ENCODE measurements at places on chromosomes 13 and 19.

- no peak overlapping the region for H3K4me3 ChIP-seq
- no peaks in the 10 kb centered on the region for H3K36me3 ChIP-seq
- no peaks in the 10 kb centered on the region for H3K27me3 ChIP-seq
- H3K4me1 ChIP-seq = no peaks in the 10 kb centered on the region
Observed at GRCh38 chr13:31982540-31982939, 49.0 kb upstream of the FRY start.

DNA sequence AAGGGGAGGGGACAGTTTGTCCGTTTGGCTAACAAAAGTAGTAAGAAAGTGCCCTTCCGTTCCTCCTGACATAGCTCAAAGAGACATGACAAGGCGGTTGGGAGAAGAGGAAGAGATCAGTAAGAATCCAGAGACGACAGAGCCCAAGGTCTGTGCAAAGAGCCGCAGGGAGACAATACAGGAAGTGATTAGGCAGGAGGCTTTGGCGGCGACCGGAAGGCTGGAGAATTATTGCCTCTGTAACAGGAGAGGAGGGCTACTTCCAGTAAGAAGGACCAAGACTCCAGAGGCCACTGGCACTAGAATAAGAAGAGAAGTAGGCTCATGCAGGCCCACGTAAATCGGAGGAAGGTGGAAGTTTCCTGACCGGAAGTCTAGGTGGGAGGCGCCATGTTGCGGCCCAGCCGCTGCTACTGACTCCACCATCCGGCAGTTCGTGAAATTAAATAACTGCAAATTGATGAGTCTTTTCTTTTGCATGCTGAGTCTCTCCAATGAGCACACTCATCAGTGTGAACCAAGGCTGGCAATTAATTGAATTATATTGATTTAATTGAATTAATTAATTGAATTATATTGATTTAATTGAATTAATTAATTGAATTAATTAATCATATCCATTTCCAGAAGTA, 9.9 kb downstream of the RFX2 start:
- no peak overlapping the region for H3K27ac ChIP-seq
- peak; percentile 38 for DNase-seq
- no peaks in the 10 kb centered on the region for H3K4me1 ChIP-seq

DNA sequence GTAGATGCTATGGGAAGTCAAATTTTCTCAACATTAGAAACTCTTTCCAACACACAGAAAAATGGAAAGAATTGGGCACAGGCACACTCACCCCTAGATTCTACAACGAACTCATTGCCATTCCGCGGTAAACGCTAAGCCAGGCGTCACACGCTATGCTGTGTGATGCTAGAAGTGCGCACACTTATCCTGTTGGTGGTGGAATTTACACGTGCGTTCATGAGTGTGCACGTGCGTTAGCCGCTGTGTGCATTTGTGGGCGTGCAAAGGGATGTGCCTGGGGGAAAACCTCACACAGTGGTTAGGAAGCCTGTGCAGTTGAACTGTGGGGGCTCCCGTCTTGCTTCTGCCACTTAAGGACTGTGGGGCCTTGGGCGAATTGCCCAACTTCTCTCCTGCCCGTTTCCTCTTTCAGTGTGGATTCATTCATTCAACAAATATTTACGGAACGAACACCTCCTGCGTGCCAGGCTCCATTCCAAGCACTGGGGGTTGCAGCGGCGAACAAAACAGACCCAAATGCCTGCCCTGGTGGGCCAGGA, 7.7 kb downstream of the NFILZ start:
- DNase-seq = no peak
- no peaks in the 10 kb centered on the region for H3K36me3 ChIP-seq
- H3K27ac ChIP-seq = no peak overlapping the region
- no peaks in the 10 kb centered on the region for H3K4me1 ChIP-seq

- H3K27ac ChIP-seq = no peak overlapping the region
- H3K4me1 ChIP-seq = no peaks in the 10 kb centered on the region
Observed at GRCh38 chr13:27744801-27745200, 47.5 kb upstream of the GSX1 start.

GRCh38 chr19:18700501-18701249, 17.2 kb downstream of the CRTC1 start:
- peak overlapping the region; percentile 76 for H3K27ac ChIP-seq
- no peaks in the 10 kb centered on the region for H3K36me3 ChIP-seq
- peak overlapping the region; percentile 71 for H3K4me3 ChIP-seq
- peaks cover 24% of the 10 kb centered on the region for H3K4me1 ChIP-seq
- H3K27me3 ChIP-seq = no peaks in the 10 kb centered on the region

DNA sequence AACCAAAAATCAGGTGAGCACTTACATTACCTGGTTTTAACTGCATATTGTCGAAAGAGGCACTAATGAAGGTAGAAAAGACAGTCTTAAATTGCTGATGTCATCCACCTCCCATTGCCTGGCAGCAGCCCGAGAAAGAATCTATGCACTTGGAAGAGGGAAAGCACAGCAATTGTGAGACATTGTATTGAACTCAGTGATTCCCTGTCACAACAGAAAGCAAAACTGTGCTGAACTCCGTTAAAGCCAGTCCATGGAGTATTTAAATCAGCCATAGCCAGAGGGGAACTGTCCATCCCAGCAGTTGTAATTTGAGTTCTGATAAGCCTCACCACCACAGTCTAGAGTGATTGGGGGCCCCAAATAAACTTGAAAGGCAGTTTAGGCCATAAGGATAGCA, 466.6 kb upstream of the PCDH9 start:
- H3K4me3 ChIP-seq = no peak overlapping the region
- H3K27me3 ChIP-seq = no peaks in the 10 kb centered on the region
- no peaks in the 10 kb centered on the region for H3K4me1 ChIP-seq
- DNase-seq = no peak
- H3K36me3 ChIP-seq = no peaks in the 10 kb centered on the region

DNA sequence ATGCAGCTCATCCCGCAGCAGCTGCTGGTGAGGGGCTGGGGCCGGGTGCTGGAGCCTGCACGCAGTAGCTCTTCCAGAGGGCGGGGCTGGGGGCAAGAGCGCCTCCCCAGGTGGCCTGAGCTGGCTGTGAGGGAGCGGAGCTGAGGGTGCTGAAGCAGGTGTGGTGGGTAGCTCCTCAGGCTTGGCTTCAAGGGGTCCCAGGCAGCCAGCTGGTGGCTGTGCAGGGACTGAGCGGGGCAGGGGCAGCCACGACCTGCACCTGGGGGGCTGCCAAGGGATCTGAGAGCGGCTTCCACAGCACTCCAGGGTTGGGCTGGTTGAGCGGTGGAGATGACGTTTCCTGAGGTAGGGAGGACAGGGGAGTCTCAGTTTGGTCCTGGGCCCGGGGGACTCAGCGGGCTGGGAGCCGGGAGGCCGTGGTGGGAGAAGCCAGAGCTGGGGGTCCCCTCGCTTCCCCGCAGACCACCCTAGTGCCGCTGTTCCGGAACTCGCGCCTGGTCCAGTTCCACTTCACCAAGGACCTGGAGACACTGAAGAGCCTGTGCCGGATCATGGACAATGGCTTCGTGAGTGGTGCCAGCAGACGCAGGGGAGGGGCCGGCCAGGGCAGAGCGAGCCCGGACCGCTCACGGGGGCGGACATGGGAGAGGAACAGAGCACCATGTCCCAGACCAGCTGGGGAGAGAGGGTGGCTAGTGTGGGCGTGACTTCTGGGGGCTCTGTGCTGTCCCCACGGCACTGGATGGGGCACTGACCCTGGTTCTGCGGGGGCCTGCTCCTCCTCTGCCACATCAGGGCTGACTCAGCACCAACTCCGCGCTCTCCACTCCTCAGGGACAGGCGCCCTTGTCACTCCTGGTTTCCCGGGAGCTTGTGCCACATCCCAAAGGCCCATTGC, 7.4 kb downstream of the PTOV1 start:
- no peaks in the 10 kb centered on the region for H3K4me1 ChIP-seq
- DNase-seq = no peak
- H3K36me3 ChIP-seq = peaks cover 86% of the 10 kb centered on the region

- H3K27me3 ChIP-seq = no peaks in the 10 kb centered on the region
- no peak for DNase-seq
- no peaks in the 10 kb centered on the region for H3K4me1 ChIP-seq
- no peak overlapping the region for H3K4me3 ChIP-seq
Observed at GRCh38 chr19:48540110-48540509, 11.9 kb upstream of the SULT2B1 start.

DNA sequence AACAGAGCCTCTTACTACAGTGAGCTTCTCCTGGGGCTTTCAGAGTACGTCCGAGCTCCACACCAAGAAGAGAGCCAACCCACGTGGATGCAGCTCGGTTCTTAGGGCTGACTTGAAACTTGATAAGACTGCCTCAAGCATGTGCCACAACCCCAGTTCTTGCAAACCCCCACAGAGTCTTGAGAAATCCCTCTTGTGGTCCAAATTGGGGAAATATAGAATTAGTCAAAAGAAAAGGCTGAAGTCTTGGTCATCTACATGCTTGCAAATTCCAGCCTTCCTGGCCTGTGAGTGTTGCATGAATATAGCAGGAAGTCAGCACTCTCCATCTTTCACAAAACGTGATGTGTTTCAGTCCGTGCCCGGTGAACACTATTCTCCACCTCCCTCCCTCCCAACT, 95.2 kb downstream of the GGACT start:
- no peaks in the 10 kb centered on the region for H3K27me3 ChIP-seq
- H3K27ac ChIP-seq = no peak overlapping the region
- no peak overlapping the region for H3K4me3 ChIP-seq
- DNase-seq = no peak
- no peaks in the 10 kb centered on the region for H3K4me1 ChIP-seq
- H3K36me3 ChIP-seq = no peaks in the 10 kb centered on the region

DNA sequence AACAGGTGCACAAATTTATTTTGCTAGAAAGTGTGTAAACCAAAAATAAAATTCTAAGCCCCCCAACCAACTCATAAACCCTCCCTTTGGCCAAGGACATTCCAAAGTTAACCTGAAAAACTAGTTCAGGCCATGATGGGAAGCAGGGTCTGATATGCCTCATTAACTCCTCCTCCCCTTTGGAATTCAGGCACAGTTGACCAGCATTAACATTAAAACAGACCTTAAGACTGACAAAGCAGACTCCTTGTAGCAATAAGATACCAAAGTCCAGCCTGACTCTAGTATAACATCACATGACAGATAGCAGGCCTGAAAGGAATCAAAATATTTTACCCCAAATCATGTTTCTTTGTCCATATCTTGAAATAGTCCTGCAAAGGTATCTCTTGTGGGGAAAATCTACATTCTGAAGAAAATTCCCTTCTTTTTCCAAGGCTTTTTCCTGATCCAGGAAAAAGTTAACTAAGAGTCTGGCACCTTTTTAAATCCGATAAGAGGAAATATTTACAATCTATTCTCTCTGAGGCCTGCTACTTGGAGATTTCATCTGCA, 19.7 kb downstream of the NEK5 start:
- H3K36me3 ChIP-seq = no peaks in the 10 kb centered on the region
- H3K4me3 ChIP-seq = no peak overlapping the region
- H3K27ac ChIP-seq = no peak overlapping the region
- no peaks in the 10 kb centered on the region for H3K4me1 ChIP-seq
- DNase-seq = no peak

GRCh38 chr13:85538957-85539356, 260.3 kb downstream of the SLITRK6 start:
- H3K4me1 ChIP-seq = no peaks in the 10 kb centered on the region
- DNase-seq = no peak
- H3K27me3 ChIP-seq = no peaks in the 10 kb centered on the region
- H3K27ac ChIP-seq = no peak overlapping the region

GRCh38 chr19:10881403-10882107, 10.2 kb downstream of the CARM1 start:
- no peaks in the 10 kb centered on the region for H3K4me1 ChIP-seq
- no peaks in the 10 kb centered on the region for H3K36me3 ChIP-seq
- H3K27ac ChIP-seq = no peak overlapping the region
- no peaks in the 10 kb centered on the region for H3K27me3 ChIP-seq

DNA sequence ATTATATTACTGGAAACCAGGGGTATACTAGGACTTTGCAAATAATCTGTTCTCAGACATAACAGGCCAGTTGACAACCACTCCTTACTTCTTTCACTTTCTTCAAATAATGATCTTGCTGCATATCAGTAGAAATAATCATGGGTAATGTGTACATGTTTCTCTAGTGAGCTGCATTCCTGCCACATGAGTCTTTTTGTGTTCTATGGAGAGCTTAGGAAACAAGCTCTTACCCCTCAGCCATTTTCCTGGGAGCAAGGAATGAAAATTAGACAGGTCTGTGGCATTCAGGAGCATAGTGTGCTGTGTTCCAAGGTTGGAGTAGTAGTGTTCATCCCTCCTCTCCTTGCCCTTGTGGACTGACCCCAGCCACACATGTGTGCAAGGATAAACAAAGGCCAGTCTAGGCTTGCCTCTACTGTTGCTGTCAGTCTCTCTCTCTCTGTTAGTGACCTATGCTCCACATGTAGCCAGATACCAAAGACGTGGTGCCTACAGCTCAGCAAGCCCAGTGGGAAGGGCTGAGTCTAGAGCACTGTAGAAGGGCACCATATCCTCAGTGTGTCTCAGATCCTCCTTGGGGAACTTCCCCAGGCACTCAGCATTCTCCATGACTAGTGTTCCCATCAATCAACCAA, 11.5 kb upstream of the OXGR1 start:
- no peaks in the 10 kb centered on the region for H3K27me3 ChIP-seq
- H3K36me3 ChIP-seq = no peaks in the 10 kb centered on the region
- no peaks in the 10 kb centered on the region for H3K4me1 ChIP-seq

GRCh38 chr13:110373617-110374016, 66.5 kb downstream of the COL4A2 start:
- H3K27ac ChIP-seq = no peak overlapping the region
- DNase-seq = no peak
- H3K36me3 ChIP-seq = no peaks in the 10 kb centered on the region

DNA sequence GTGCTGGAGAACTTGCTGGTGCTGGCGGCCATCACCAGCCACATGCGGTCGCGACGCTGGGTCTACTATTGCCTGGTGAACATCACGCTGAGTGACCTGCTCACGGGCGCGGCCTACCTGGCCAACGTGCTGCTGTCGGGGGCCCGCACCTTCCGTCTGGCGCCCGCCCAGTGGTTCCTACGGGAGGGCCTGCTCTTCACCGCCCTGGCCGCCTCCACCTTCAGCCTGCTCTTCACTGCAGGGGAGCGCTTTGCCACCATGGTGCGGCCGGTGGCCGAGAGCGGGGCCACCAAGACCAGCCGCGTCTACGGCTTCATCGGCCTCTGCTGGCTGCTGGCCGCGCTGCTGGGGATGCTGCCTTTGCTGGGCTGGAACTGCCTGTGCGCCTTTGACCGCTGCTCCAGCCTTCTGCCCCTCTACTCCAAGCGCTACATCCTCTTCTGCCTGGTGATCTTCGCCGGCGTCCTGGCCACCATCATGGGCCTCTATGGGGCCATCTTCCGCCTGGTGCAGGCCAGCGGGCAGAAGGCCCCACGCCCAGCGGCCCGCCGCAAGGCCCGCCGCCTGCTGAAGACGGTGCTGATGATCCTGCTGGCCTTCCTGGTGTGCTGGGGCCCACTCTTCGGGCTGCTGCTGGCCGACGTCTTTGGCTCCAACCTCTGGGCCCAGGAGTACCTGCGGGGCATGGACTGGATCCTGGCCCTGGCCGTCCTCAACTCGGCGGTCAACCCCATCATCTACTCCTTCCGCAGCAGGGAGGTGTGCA, 587 bp downstream of the S1PR4 start:
- peaks cover 38% of the 10 kb centered on the region for H3K36me3 ChIP-seq
- H3K4me3 ChIP-seq = peak overlapping the region; percentile 96
- peaks cover 43% of the 10 kb centered on the region for H3K4me1 ChIP-seq
- peak overlapping the region; percentile 88 for H3K27ac ChIP-seq
- DNase-seq = peak; percentile 45
- no peaks in the 10 kb centered on the region for H3K27me3 ChIP-seq

GRCh38 chr13:20714161-20714560, 10.7 kb downstream of the IL17D start:
- H3K36me3 ChIP-seq = no peaks in the 10 kb centered on the region
- H3K4me3 ChIP-seq = no peak overlapping the region
- H3K27me3 ChIP-seq = no peaks in the 10 kb centered on the region
- no peak for DNase-seq
- no peak overlapping the region for H3K27ac ChIP-seq

GRCh38 chr19:18074192-18074591, 12.5 kb downstream of the IL12RB1 start:
- peaks cover 7% of the 10 kb centered on the region for H3K36me3 ChIP-seq
- no peak for DNase-seq
- H3K4me3 ChIP-seq = no peak overlapping the region
- H3K4me1 ChIP-seq = peaks cover 13% of the 10 kb centered on the region
